GM20000 (cell line): ENCODE measurements at places on chromosomes 12 and 14.

- no peak for DNase-seq
Measured at GRCh38 chr14:59308673-59309072, 120.2 kb downstream of the DAAM1 start.

- no peak for DNase-seq
Measured at GRCh38 chr12:54352022-54352531, 12.2 kb downstream of the GPR84 start.

DNA sequence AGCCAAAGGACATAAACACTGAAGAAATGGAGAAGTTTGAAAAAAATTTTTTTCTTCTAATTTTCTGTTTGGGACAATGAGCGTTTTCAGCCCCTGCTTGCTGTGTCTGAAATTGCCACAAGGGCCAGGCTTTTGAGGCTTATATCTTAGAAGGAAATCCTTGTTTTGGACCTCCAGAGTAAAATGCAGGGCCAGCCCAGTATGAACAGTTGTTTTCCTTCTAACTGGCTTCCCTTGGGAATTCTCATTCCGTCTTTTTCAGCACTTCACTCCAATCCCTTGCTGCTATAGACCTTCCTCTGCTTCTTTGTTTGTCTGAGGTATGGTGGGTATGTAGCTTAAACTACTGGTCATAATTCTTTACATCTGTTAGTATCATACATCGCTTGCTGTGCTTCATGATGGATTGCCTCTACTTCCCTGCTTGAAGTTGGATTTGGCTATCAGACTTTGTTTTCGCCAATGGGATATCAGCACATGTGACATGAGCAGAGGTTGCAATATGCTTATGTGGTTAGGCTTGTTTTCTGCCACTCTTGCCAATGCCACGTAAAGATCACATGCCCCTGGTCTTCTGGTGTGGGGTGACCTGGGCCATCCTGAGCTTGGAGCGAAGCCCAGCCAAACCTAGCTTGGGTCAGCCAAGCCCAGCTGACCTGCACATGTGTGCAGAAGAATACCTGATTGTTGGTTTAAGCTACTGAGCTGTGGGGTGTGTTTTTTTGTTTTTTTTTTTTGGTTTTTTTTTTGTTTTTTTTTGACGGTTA is 64.7 kb downstream of the AVPR1A start:
- no peak for DNase-seq

DNA sequence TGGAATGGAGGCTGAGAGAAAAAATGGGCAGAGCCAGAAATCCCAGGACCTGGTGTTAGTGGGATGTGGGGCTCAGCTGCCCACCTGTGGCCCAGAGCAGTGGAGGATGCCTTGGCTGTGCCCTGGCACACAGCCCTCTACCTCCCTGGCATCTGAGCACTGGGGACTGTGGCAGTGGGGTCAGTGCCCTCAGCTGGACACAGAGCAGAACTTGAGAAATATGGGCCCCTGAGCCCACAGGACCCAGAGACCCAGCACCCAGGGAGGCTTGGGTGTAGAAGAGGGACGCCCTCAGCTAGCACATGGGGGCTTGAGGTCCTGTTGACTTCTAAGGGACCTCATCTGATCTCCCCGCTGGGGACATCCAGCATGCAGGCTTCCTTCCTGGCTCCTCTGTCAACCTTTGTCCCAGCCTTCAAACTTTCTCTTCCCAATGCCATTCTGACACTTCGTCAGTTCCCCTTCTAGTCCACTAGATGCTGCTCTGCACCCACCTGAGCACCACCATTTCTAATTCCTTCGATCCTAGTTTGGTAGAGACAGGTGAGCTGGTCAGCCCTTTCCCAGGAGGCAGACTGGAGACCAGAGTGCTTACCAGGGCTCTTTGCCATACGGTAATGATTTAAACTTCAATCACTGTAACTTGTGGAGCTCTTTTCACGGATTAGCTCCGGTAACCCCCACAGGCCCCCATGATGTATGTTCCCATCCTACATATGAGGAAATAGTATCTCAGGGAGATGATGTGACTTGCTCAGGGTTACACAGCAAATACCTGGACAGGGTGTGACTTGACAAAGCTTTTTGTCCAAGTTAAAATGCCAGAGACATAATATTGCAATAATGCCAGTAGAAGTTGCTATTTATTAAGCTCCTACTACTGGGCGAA is 143.7 kb downstream of the ASCL4 start:
- DNase-seq = peak; percentile 39

DNA sequence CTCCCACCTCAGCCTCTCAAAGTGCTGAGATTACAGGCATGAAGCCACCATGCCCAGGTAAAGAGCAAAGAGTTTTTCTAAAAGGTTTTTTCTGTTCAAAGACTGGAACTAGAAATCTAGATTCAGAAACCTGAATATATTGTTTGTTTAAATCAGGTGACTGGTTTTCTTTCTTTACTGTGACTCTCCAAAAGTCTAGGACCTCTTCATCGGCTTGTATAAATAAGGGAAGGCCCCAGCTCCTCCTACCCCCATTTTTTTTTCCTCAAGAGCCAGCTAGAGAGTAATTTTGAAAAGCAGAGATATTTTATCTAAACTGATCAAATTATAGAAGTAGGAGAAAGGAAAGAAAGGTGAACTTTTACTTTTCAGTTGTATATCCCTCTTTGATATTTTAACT is 48.0 kb downstream of the TMEM116 start:
- DNase-seq = no peak

DNA sequence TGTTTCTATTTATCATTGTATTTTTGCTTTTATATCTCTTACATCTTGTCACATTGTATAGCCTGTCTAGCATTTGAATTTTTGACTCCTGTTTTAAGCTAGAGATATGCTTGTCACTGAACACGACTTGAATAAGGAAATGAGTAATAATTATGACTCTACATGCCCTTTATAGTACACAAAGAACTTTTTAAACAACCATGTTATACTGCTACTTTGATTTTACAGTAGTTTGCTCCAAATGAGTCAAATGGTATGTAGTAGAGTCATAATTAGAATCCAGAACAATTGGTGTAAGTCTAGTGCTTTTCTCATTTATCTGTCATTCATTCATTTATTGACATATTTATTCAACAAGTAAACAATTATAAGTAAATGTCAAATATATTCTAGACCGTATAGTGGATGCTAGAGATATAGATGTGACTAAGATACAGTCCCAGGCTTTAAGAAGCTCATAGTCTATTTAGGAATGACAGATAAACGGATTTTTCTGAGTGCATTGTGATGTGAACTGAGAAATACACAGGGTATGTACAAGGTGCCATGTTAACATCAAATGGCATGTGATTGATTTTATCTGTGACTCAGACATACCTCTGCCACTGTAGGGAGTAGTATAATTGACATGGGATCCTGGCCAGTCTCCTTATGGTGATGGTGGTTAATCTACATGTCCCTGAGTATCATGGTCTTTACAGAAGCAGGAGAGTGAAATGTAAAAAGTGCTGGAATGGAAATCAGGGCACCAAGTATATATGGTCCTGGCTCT is 799.7 kb downstream of the DIO2 start:
- no peak for DNase-seq

GRCh38 chr12:61254225-61254624 is 1006.0 kb upstream of the USP15 start:
- no peak for DNase-seq

GRCh38 chr14:92253381-92253894 is 69.5 kb upstream of the SLC24A4 start:
- DNase-seq = no peak

DNA sequence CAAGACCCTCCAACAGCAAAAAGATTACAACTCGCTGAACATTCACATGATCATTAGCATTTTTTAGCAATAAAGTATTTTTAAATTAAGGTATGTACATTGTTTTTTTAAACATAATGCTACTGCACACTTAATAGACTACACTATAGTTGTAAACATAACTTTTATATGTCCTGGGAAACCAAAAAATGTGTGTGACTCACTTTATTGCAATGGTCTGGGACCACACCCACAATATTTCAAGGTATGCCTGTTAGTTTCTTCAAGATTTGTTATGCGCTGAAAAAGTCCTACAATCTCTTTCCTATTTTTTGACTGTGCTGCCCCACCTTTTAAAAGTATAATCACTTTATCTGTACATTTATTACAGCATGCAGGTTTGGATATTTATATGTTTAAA is 30.4 kb upstream of the PCNX4 start:
- no peak for DNase-seq

DNA sequence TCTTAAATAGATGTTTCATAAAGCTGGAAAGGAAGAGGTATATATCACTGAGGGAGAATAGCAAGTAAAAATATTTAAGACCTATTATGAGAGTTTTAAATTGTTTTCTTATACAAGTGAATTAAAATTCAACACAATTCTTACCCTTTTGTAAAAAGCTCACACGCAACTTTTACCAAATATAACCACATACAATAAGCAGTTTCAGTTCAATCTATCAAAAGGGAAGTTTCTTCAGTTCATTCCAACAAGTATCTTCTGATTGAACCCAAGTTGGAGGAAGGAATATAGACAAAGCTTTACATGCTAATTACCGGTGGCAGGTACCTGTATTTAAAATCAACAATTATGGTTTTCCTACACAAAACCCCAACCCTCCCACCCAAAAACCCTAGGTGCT is 41.1 kb downstream of the GTF2A1 start:
- no peak for DNase-seq

DNA sequence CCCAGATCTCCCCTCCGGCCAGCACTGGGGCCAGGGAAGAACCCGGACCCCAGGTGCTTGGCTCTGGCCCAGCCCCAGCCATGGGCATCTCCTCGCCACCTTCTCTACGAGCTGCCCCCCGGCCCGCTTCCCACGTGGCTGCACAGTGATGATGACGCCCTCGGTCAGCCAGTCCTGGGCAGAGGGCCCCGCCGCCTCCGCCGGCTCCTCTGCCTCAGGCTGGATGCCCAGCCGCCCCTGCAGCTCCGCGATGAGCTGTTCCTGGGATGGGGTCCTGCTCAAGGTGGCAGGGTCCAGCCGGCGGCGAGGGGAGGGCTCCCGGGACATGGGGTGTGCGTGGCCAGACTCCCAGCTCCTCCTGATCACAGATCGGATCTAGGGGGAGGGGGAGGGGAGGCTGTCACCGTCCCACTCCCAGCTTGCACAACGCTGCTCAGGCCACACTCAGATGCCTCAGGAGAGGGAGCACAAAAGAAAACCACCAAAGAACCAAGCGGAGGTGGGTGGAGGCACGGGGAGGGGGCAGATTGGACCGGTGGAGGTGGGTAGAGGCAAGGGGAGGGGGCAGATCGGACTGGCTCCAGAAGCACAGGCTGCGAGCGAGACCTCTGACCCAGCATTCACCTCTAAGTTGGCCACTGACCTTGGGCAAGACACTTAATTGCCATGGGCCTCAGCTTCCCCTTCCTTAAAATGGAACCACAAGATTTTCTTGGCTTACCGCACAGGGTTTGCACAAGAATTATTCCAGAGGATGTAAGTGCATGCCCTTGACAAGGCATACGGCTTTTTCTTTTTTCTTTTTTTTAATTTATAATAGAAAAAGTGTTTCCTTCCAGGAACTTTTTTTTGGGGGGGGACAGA is 16.1 kb upstream of the RPLP0 start:
- DNase-seq = no peak

DNA sequence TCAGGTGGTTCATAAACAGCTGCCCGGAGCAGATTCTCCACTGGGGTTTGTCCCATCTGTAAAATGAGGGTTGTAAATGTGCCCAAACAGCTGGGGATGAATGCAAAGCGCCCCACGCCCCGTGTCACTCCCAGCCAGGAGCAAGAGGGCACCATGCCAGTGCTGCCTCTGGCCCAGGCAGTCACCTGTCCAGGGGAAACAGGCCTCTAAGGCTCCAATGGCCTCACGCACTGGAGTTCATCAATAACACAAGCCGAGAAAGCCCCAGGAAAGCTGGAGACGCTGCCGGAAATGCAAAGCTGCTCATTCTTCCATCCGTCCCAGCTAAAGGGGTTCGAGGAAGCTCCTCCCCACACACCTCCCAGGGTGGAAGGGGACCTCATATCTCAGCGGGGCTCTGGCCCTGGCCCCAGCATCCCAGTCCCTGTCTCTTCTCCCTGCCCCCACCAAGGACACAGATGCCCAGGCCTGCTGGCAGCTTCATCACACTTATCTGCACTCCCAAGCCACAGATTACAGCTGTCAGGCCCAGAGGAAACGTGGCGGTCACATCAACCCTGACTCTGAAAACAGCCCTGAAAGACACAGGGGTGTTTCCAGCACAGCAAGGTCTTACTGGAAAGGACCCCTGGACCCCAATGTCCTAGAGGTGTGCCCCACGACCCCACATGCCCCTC is 21.5 kb downstream of the SCARB1 start:
- DNase-seq = no peak

- DNase-seq = no peak
Measured at GRCh38 chr12:53495903-53496751, 3.1 kb downstream of the MAP3K12 start.

GRCh38 chr12:107159384-107159900 is 66.1 kb upstream of the CRY1 start:
- DNase-seq = no peak
